ENCODE measurements at places on chromosomes 1 and 21. TPM values are rescaled to one million over a fixed set of nuclear protein-coding genes. Genes with fewer than 3 reads are reported as not detected.

GRCh38 chr1:230879778-230880177, 11.5 kb upstream of the C1orf198 start:
- DNase-seq, result no peak

GRCh38 chr1:64959986-64960385, 6.4 kb downstream of the JAK1 start:
- DNase-seq, result no peak

DNA sequence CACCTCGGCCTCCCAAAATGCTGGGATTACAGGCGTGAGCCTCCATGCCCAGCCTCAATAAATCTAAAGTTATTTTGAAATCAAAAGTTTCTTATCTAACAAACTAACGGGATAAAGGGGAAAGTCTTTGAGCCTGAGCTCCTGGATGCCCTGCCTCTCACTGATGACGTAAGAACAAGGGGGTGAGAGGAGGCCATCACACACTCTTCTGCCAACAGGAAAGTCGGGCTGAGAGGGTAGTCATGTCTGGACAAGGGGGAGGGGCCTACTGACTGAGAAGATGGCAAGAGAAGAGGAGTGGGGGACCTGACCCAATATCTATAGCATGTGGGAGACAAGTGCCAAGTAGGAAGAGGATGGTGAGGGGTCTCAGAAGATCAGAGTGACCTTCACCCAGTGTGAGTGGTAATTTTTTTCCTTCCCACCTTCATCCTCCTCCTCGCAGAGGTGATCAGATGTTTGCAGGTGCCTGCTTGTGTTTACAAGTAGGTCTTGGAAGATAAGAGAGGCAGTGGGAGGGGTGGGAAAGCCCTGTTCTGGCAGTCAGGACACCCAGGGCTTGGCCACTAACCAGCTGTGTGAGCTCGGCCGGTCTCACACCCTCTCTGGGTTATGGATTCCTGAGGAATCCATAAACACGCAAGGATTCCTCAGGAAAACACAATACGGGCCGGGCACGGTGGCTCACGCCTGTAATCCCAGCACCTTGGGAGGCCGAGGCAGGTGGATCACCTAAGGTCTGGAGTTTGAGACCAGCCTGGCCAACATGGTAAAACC, 9.6 kb downstream of the UQCRHL start:
- no peak for DNase-seq

- DNase-seq, result no peak
Observed at GRCh38 chr21:44765231-44766013, 36.2 kb downstream of the UBE2G2 start.

- no peak for DNase-seq
Observed at GRCh38 chr1:70134148-70134547, 71.2 kb downstream of the LRRC40 start.

The LCE1F gene
- not detected for polyA plus RNA-seq

Data from HepG2 (cell line).